LNCaP clone FGC (cell line): ENCODE measurements at places on chromosomes 5 and 9.

- no peak for DNase-seq
Measured at GRCh38 chr9:124810663-124811355, 33.9 kb downstream of the OLFML2A start.

- no peak for DNase-seq
Measured at GRCh38 chr9:4714266-4715016, 26.6 kb downstream of the AK3 start.

- DNase-seq, result no peak
Measured at GRCh38 chr5:18323891-18324290, 689.6 kb downstream of the TAF11L14 start.

DNA sequence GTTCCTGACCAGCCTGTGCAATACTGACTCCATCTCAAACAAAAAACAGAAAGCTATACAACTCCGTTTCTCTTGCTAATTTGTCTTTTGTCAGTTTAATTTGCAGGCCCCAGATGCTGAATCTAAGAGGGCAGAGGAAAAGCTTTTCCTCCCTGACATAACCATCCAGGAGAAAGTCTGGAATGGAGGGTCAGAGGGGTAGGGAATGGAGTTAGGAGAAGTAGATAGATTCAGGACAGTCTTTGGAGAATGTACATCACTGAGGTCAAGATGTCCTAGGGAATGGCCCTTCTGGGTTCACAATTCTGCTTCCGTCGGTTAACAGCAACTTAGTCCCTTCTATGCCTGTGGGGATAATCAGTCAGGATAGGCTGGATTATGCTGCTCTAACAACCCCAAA, 6.6 kb upstream of the SQSTM1 start:
- no peak for DNase-seq

GRCh38 chr9:111114486-111114885, 76.2 kb upstream of the LPAR1 start:
- no peak for DNase-seq

GRCh38 chr5:168683247-168683926, 104.2 kb upstream of the PANK3 start:
- no peak for DNase-seq

DNA sequence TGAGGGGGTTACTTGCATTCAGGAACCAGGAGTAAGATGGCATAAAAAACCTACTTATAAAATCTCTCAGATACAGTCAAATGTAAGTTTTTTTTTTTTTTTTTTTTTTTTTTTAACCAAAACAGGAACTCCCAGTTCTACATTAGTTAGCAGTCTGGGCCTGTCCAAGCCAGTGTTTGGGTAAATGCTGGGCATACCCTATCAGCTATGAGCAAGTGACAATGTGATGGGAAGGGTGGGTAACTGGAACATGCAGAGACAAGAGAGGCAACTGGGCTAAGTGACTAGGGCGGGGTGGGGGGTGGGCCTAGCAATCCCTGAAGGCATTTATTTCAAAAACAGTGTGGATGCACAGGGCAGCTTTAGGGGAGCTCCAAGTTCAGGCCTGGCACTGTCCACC, 2.3 kb downstream of the NMRK1 start:
- DNase-seq, result no peak

- no peak for DNase-seq
Measured at GRCh38 chr5:78518365-78519197, 130.0 kb downstream of the LHFPL2 start.

GRCh38 chr5:132447196-132447595, 43.4 kb downstream of the IRF1 start:
- no peak for DNase-seq

DNA sequence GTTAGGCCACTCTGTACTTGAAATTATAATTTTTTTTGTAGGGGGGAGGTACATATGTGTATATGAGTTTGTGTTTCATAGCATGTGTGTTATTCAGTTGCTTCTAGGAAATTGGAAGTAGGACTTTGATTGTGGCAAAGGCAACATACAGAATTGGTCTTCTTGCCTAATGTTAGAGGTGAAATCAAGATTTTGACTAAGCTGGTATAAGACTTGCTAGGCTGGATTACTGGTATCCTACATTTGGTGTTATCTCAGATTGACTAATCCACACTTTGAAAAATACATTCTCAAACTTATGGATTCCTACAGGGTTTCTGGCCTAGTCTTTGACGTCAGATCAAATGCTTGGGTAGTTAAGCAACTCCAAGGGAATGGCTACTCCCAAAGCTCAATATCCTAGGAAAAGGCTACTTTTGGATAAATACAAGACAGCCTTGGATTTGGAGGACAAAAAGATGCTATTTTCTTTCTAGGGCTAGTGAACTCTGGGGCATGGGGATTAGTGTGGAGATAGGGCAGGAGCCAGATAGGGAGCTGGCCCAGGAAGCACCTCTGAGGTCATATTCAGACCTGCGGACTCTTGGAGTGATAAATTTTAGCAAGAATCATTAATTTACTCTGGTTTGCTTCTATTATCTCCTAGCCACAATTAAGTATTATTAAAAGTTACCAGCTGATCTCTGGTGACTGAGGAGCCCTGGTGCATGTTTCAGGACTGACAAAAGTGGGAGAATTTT, 144.0 kb upstream of the RPS23 start:
- DNase-seq, result no peak

DNA sequence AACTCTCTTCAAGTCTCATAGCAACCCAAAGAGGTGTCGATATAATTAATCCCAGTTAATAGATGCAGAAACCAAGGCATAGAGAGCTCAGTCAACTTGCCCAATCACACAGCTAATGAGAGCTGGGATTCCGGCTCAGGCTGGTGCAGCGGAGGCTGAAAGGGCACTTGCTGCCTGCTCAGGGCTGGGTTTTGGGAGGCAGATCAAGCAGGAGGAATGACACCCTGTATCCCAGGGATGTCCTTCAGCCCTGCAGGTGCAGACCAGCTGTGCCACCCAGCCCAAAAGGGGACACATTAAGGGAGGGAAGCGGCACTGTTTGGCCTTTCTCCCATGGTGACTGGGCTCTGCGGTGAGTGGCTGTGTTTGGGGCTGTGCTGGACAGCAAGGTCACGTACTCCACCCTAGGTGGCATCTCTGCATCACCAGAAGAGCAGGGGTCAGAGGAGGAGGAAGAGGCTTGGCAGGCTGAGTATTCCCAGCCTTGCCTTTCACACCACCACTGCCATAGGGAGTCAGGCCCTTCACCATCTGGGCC, 124.1 kb downstream of the MVB12B start:
- DNase-seq, result no peak

DNA sequence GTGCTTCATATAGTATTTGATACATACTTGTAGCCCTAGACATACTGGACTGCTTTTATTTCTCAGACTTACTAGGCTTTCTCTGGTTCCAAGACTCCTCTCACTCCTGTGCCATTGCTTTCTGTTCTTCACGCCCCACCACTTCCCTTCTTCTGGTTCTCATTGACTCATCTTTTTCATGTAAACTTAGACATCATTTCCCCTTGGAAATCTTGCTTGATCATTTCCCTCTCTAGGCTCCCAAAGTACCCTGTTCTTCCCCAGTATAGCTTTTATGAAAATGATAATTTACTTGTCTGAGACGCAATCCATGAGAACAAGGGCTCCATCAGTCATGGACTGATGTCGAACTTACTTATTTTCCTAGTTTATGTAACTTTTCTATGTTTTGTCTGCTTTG, 83.5 kb downstream of the TLR4 start:
- no peak for DNase-seq

- no peak for DNase-seq
Measured at GRCh38 chr9:126261584-126262356, 64.9 kb upstream of the MVB12B start.

GRCh38 chr9:108903420-108904103, 30.4 kb downstream of the ELP1 start:
- DNase-seq, result no peak

DNA sequence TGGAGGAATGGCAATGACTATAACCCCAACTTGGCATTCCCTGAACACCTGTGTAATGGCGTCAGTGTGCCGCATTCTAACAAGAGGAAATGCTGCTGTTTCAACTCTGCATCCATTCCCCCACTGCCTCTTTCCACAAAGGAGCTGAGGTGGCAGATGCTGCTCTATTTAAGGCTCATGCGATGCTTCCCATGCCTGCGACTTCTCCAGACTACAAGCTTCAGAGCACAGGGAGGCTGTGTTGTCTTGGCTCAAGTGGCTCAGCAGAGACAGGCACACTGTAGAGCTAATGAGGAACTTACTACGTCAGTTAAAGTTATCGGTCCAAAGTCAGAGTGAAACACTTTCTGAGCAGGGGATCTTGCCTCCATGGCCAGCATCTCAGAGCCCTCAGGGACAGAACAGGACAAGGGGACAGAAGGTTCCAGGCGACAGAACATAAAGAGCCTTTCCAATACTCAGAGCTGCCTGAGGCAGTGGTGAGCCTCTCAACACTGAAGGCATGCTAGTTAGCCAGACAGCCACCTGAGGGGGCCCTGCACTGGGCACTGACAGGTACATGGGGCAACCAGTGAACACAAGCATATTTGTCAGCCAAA, 21.8 kb downstream of the TNIP1 start:
- DNase-seq, result no peak

DNA sequence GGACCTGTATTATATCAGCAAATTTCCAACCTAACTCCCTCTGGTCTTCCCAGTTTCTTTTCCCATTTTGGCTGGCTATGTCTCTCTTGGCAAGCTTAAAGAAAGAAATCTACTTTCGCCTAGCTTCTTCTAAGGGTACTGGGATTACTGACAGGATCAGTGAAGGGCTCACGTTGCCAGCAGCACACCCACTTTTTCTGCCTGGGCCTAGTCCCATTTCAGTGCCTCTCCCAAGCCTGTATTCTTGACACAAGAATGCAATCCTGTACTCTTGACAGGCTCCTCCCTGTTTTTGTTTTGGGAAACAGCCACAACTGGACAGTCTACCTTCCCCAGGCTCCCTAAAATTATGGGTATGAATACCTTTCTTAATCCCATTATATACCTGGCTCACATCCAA, 170.5 kb downstream of the EPB41L4A start:
- DNase-seq, result no peak

DNA sequence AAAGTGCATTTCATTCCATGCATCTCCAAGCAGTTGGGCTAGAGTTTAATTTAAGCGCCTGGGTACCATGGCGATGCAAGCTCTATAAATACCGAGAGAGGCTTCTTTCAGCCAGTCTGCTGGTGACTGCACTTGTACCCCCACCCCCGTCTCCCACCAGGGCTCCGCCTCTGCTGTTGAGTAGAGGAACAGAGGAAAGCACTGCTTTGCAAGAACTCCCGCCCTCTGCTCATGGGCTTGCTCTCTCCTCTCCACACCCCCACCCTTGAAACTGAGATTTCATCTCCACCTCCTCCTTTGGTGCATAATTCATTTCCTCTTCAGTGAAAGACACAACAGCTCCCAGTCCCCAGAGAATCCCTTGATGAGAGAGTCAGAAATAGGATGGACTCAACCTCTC, 5.1 kb upstream of the WWC1 start:
- DNase-seq, result no peak

- DNase-seq, result no peak
Measured at GRCh38 chr9:75087289-75087823, 599 bp downstream of the NMRK1 start.

GRCh38 chr9:16817002-16817401, 53.5 kb downstream of the BNC2 start:
- no peak for DNase-seq

- DNase-seq, result no peak
Measured at GRCh38 chr5:74042959-74043358, 417.0 kb downstream of the ARHGEF28 start.

GRCh38 chr5:142244440-142244839, 80.4 kb downstream of the SPRY4 start:
- DNase-seq, result no peak
